ENCODE measurements at places on chromosomes 11 and 22.

- DNase-seq, result no peak
Measured at GRCh38 chr22:30668386-30668710, 673 bp upstream of the DUSP18 start.

GRCh38 chr11:10502065-10502680 lies 38.8 kb downstream of the RNF141 start:
- DNase-seq, result no peak

DNA sequence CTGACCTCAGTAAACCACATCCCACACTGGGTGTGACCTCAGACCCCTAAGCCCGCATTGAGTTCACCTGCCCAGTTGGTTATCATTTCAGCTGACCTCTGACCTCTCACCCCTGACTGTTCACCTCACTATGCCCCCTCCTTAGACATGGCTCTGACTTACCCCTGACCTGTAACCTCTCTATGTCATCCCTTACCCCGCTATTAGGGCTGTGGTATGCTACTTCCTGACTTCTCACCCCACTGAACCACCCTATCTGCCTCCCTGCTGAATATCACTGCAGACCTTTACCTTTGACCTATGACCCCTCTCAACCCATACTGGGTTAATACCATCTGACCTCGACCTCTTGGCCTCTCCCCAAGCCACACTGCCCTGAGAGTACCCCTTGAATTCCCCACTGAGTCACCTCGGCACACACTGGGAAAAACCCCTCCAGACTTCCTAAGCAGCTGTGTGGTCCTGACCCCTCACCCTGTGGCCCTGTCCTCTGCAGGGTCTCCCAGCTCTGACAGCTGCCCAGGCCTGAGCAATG lies 8.3 kb downstream of the PLCB3 start:
- no peak for DNase-seq

- DNase-seq, result peak; percentile 53
Measured at GRCh38 chr11:60924110-60924905, at the start of gene TMEM132A. TMEM132A (plus strand) TSS chr11:60924460; CDS start chr11:60924634, 174 bp downstream.

DNA sequence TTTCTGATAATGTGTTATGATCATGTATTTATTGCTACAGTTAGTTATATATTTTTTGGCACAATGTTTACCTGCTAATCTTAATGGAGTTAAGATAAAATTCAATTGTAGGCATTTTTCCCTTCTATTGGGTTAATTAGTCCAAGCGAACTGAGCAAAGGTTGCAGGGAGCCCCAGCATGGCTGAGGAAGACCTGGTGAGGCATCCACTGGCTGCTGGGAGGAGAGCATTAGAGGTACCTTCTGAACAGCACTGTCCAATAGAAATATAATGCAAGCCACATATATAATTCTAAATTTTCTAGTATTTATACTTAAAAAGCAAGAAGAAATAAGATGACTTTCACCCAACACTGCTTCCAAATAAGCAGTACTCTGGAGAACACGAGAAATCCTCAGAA lies 689 bp upstream of the TMEM126A start:
- DNase-seq, result no peak

GRCh38 chr11:9784602-9785315 lies 120.9 kb downstream of the SWAP70 start:
- DNase-seq, result no peak

GRCh38 chr11:11841116-11841722 lies 553 bp upstream of the USP47 start:
- peak; percentile 40 for DNase-seq

DNA sequence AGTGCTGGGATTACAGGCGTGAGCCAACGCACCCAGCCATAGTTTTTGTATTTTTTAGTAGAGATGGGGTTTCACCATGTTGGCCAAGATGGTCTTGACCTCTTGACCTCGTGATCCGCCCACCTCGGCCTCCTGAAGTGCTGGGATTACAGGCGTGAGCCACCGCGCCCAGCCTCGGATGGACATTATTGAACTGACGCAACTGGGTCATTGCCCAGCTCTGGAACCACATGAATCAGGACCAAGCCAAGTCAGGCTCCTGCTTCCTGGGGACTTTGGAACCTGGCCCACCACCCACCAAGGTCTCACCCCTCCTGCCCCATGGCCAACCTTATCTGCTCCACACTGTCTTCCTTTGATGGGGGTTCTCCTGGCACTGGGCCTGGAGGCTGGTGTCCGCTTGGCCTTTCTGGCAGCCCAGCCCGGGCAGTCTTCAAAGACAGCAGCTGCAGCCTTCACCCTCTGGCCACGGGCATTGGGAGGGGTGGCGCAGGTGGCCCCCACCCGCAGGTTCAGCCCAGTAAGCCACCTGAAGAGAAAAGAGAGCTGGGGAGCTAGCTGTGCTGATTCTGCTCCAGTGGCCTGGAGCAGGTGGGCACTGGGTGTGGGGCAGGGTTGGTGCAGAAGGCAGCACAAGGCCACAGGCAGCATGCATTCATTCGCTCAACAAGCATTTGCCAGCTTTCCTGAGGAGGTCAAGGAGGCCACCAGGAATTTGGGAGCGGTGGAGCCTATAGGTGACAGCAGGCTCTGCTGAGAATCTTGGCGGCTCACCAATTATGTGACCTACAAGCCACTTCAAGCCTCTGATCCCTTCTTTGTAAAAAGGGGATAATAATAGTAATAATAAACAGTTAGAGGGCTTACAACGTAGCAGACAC lies 5.7 kb downstream of the CHADL start:
- DNase-seq, result no peak

- DNase-seq, result no peak
Measured at GRCh38 chr11:2414616-2415015, 14.1 kb downstream of the TSSC4 start.

GRCh38 chr22:43320943-43321900 lies 21.9 kb downstream of the SCUBE1 start:
- no peak for DNase-seq

- no peak for DNase-seq
Measured at GRCh38 chr11:103842795-103843194, 193.6 kb upstream of the DDI1 start.

- no peak for DNase-seq
Measured at GRCh38 chr11:30429550-30429949, 106.6 kb downstream of the ARL14EP start.

- DNase-seq, result peak; percentile 55
Measured at GRCh38 chr22:20783844-20784723, 10.2 kb downstream of the SERPIND1 start.

- no peak for DNase-seq
Measured at GRCh38 chr11:100808904-100809491, 121.9 kb downstream of the ARHGAP42 start.

GRCh38 chr11:117679461-117679860 lies 117.6 kb downstream of the DSCAML1 start:
- no peak for DNase-seq

DNA sequence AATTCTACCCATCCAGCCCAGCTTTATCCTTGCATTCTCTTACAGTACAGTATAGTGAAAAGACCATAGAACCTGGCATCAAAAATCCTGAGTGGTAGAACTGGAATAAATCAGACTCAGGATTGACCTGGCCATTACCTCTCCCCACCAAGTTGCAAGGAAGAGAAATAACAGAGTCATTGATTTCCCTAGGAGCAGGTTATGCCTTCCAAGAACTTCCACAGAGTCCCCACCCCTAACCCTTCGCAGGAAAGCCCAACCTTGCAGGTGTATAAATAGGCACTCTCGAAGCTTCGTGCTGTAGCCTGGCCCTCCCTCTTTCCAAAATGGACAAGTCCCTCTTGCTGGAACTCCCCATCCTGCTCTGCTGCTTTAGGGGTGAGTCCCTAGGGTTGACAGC lies at the start of gene PATE1:
Gene PATE1 (plus strand): TSS at position 301 of the 400 bp plus-strand sequence. CDS start 26 bp downstream, at position 327.
- no peak for DNase-seq

DNA sequence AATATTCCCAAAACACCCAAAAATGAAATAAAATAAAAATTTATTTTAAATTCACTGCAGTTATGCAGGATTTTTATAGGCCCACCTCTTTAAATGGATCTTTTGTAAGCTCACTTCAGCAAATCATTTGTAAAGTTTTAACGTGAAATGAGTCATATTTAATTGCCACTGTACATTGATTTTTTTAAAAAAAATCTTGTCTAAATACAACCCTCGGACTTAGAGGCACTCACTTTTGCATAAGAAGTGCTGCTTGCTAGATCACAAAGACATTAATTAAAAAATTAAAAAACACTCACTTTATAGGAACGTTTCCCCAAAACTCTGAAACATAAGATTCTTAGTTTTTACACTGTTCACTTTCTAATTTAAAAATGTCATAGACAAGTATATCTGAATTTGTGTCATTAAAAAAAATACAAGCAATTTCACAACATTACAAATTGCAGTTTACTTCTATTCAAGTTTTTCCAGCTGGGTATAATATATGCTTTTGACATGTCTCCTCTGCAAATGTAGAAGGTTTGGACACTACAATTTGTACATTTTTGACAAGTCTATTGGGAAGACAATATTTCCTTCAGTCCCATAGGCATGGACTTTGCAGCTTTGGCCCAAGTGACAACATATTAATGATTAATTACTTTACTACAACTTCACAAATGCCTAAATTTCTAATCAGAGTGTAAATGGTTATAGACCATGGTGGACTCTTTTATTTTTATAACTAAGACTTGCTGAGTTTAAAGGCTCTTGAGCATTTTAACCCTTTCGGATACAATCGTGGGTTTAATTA lies 1088.4 kb downstream of the LRRC4C start:
- no peak for DNase-seq

GRCh38 chr11:64185175-64185692 lies 737 bp upstream of the STIP1 start:
- DNase-seq, result peak; percentile 60

- peak; percentile 11 for DNase-seq
Measured at GRCh38 chr11:107018219-107018901, at the start of gene GUCY1A2. GUCY1A2 (minus strand) TSS chr11:107018476; CDS start chr11:107018055, 421 bp downstream.

- no peak for DNase-seq
Measured at GRCh38 chr11:35803115-35803514, 140.5 kb downstream of the TRIM44 start.

DNA sequence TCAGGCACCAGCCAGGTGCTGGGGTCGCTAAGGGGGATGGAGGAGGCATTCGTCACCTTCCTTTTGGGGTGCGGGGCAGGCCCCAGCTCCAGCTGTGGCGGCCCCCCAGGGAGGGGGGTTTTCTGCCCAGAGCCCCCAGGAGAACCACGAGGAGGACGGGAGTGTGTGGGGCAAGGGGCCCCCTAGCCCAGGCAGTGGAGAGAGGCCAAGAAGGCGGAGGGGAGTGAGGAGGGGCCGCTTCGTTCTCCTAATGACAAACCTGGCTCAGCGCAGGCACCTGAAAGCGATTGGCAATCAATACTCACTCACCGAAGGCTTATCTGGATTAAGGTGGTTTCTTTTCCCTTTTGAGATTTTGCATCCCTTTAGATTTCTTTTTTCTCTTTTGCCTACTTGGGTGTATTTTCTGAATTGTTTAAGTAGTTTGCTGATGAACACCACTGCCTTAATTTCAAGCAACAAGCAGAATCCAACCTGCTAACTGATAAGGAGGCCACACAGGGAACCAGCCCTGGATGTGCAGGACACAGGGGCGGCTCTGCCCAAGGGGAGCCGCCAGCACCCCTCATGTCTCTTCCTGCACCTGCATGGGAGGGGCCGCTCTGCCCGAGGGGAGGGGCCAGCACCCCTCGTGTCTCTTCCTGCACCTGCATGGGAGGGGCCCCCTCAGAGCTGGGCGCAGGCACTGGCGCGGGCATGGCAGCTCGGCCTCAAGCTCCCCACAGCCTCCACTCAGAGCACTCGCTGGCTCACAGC lies 122.3 kb downstream of the BRD1 start:
- DNase-seq, result no peak

GRCh38 chr11:131391176-131391575 lies 20.8 kb downstream of the NTM start:
- no peak for DNase-seq

DNA sequence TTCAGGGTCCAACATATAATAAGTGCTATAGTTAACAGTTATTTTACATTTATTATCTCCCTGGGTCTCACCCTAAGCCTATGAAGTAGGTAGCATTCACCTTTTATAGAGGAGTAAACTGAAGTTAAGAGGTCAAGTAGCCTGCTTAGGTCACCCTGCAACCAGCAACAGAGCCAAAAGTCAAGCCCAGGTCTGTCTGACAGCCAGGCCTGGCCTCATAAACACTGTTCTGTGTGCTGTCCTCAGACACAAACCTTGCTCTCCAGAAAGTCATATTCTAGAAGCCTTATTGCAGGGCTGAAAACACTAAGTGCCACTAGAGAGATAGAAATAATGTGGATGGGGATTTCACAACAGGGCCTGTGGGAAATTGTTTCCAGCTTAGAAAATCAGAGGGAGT lies 59.3 kb downstream of the BDNF start:
- DNase-seq, result no peak

GRCh38 chr11:6596239-6596877 lies 7.1 kb downstream of the RRP8 start:
- no peak for DNase-seq

- DNase-seq, result peak; percentile 57
Measured at GRCh38 chr11:4539603-4540219, 5.3 kb upstream of the OR52M1 start.

- no peak for DNase-seq
Measured at GRCh38 chr11:105000797-105001196, 22.2 kb downstream of the CASP5 start.

- DNase-seq, result peak; percentile 54
Measured at GRCh38 chr11:3091846-3092602, 34.8 kb upstream of the CARS1 start.

- DNase-seq, result no peak
Measured at GRCh38 chr11:118939953-118940598, 14.3 kb upstream of the BCL9L start.

- DNase-seq, result no peak
Measured at GRCh38 chr11:85620256-85620655, 6.9 kb downstream of the DLG2 start.

DNA sequence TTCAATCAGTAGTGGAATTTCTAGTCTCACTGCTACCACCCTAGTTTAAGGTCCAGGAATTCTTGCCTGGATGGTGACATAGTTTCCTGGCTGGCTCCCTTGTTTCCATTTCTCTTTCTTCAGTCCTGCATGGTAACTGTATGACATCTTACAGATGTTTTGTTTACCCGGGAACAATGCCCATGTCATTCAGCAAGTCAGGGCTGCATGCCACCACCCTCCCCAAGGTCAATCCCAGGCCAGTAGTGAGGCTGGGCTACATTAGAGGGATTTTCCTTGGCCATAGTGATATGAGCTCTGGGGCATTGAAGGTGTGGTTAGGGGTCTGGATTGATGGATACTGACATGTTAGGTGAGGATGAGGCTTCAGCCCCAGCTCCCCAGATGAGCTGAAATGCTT lies 114.9 kb upstream of the E2F8 start:
- DNase-seq, result no peak

- DNase-seq, result no peak
Measured at GRCh38 chr11:575313-575995, 816 bp upstream of the PHRF1 start.

- peak; percentile 47 for DNase-seq
Measured at GRCh38 chr22:20799449-20799848, 25.5 kb downstream of the SERPIND1 start.
